ENCODE measurements at places on chromosomes 1 and 21.

GRCh38 chr1:25610822-25611630, 5.6 kb upstream of the MAN1C1 start:
- no peak for DNase-seq

DNA sequence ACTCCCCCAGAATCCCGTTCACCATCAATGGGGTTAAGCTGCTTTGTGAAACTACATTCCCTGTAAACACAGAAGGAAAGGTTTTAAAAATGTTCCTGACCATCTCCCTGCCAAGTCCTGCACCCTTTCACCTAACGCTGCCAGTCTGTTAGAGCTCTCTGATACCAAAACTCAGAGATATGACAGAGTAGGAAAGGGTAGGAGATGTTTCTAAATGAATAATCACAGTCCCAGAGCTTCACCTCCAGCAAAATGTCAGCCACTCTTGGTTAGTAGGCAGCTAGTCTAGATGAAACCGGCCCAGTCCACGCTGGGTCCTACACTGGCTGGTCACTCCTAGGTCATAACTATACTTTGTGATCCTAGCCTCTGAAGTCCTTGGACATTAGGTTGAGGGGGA, 26.7 kb downstream of the SLAMF6 start:
- DNase-seq = no peak

DNA sequence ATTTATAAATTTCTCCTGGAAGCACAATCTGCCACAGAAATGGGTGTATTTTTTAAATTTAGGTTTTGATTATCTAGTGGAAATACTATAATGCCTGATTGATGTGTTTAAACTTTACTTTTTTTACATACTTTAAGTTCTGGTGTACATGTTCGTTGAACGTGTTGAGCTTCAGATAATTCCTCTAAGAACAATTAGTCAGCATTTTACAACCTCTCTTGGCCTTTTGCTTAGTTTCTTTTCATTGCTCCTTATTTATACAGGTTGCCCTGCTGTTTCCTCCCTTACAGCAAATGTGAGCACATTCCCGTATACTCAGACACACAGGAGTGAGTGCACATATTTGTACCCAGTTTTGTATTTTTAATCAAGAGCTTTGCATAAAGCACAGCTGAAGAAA, 1038.9 kb downstream of the BRINP3 start:
- no peak for DNase-seq

GRCh38 chr1:84370831-84371394, 27.4 kb upstream of the DNASE2B start:
- DNase-seq = peak; percentile 73

DNA sequence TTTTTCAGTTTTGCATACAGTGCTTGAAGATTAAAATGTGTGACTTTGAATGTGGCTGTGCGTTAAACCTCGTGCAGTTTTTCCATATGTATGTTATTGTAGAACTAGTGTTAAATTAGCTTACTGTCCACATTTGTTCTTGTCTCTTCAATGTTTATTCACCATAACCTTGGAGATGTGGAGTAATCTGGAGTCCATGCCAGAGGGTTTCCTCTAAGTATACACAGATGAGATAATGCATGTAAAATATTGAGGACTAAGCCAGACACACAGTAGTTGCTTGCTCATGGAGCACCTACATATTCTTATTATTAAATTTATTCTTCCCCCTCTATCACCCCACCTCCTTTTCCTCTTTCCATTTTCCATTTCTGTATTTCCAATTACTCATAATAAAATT, 7.7 kb upstream of the GIPC2 start:
- DNase-seq = peak; percentile 10

DNA sequence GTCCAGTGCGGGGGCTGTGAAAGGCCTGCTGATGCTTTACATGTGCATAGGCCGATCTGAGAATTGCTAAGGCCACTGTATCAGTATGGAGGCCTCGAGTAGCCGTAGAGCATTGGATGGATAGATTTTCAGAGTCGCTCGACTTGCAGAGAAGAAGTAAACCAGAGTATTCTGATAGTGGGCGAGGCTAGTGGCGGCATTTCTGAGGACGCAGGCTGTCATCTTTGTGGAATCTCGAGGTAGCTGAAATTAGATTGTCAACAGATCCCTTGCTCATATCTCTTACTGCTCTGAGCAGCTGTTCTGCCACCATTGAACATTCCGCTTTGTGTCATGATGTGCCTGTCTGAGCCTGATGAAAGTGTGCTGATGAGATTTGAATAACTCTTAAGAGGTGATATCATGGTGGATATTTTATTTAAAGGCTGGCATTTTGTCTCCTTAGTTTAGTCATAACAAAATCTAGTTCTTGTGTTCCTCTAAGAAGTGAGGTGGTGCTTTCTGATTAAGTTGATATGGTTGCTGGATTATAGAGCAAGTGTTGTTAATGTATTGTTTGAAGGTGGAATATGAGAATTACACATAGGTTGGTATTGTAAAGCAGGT, 1.5 kb downstream of the KIF1B start:
- DNase-seq = peak; percentile 64

GRCh38 chr1:30273021-30273325, 450.4 kb downstream of the MATN1 start:
- no peak for DNase-seq

- DNase-seq = peak; percentile 14
Observed at GRCh38 chr1:205199090-205199930, 12.2 kb downstream of the DSTYK start.

DNA sequence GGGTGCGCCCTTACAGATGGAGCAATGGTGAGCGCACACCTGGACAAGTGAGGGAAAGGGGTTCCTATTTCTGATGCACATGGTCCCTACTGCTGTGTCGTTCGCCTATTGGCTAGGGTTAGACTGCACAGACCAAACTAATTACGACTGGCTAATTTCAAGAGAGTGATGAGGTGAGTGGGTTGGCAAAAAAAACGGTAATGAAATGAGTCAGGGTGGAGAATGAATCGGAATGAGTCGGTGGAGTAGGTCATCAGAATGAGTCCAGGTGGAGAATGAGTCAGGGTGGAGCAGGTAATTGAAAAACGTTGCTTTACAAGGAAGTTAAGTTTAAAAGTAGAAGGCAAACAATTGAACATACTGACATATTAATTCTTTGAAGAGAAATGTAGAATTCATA, 79.8 kb downstream of the WDR4 start:
- DNase-seq = no peak

DNA sequence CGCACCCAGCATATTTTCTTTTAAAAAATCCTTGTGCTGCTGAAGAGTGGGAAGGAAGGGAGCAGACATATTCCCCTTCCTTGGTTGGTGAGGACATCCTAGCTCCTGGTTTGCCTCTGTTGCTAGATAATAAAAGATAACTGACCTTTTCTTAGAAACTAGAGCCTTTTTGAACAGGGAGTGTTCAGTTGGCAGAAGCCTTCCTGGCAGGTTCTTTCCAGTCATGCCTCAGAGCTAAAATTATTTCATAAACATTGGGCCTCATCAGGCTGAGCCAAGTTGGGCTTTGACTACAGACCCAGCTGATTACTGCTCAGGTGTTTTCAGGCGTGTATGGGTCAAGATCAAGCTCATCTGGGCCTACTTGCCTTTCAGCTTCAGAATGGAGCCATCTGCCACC, 22.7 kb upstream of the SH3BGRL3 start:
- DNase-seq = no peak

- no peak for DNase-seq
Observed at GRCh38 chr21:45516071-45516670, 26.1 kb downstream of the SLC19A1 start.

DNA sequence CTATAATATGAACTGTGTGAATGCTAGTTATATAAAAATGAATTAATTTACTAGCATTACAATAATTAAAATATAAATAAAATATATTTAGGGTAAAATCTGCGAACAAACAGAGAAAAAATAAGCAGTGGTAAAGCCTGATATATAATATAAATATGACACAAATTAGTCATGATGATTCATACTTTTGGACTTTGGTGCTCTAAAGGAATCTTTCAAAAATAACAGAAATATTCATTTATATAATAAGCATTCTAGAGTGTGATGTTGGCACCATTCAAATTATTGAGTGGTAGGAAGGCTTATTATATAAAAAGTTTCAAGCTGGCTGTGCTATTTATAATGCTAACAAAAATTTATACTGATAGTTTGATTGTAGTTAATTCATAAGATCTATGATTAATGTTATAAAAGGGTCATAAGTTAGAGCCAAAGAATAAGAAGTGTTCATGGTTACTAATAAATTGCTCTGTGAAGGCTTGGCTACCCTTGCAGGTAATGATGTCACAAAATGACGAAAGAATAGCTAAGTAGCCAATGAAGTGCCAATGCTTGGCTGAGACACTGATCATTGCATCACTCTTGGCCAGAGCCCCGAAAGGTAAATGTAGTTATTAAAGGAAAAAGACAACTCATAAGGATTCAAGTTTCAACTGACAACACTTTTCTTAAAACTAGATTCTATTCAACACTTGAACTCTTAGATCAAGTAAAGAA, 108.7 kb downstream of the USH2A start:
- DNase-seq = peak; percentile 21

DNA sequence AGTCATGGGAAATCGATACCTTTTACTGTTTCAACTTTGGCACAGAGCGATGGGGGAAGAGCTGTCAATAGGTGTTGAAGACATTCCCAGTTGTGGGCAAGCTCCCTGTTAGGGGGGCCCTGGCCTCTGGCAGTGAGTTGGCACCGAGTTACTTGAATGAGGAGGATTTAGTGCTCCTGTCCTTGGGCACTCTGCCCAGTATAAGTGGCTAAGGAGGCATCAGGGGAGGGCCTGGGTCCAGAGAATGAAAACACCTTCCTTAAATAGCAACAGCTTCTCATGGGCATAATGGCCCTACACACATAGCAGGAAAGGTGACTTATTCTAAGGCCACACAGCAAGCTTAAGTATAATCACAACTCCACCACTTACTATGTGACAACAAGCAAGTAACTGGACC, 664.4 kb downstream of the PTPRU start:
- DNase-seq = no peak

DNA sequence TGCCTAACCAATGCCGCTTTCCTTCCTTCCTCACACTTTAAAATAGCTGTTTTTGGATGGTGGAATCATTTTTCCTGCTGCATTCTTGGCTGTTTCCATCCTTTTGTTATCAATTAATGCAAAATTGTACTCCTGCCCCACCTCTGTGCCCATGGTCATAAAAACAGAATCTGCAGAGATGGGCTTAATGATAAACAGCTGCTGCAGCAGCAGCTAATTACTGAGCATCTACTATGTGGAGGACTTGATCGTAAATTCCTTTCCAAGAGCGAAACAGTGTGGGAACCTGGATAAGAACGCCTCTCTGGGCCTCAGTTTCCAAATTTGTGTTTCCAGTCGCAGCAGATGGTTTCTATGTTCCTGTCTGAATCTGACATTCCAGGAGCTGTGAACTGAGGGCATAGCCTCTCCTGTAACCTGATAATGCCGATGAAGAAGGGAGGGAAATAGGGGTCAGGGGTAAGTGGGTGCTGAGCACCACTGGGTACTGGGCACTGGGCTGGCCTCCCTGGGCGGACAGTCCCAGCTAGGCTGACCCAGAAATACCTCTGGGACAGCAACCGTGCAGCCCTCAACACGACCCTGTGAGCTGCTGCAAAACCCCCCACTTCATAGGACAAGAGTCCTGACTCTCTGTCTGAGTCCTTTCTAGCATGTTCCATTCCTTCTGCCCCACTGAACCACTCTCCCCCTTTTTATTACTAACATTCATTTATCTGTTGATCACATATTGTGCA, 121.7 kb downstream of the DMRTB1 start:
- no peak for DNase-seq

DNA sequence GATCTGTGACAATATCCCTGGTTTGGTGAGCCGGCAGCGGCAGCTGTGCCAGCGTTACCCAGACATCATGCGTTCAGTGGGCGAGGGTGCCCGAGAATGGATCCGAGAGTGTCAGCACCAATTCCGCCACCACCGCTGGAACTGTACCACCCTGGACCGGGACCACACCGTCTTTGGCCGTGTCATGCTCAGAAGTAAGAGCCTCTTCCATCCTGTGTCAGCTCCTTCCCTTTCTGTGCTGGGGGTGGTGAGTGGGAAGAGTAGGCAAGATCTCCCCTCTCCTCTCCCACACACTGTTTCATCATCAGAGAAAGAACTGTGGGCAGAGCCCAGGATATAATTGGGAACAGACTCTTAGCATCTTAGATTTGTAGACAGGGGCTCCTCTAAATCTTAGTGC, 6.1 kb downstream of the WNT2B start:
- no peak for DNase-seq

GRCh38 chr1:70707214-70707613, 296.1 kb downstream of the CTH start:
- no peak for DNase-seq

GRCh38 chr1:38297246-38297645, 250.7 kb upstream of the POU3F1 start:
- DNase-seq = no peak

- DNase-seq = no peak
Observed at GRCh38 chr1:242100921-242101320, 102.0 kb upstream of the MAP1LC3C start.

- DNase-seq = no peak
Observed at GRCh38 chr1:14111121-14111520, 411.1 kb downstream of the PRDM2 start.

GRCh38 chr1:108041360-108042142, 76.6 kb upstream of the VAV3 start:
- DNase-seq = no peak

DNA sequence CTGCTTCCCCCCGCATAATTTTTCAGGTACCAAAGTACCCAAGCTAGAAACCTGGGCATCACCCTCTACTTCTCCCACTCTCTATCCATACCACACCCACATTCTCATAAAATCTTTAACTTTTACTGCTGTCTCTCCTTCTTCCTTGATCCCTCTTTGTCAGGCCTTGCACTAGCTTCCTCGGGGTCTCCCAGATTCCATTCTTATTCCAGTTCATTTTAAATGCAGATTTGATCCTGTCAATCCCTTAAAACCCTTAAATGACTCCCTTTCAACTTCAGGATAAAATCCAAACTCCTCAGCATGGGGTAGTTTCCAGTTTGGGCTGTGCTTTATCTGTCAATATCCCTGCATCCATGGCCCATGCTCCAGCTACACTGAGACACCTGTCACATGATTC, 343.5 kb downstream of the PBX1 start:
- no peak for DNase-seq

DNA sequence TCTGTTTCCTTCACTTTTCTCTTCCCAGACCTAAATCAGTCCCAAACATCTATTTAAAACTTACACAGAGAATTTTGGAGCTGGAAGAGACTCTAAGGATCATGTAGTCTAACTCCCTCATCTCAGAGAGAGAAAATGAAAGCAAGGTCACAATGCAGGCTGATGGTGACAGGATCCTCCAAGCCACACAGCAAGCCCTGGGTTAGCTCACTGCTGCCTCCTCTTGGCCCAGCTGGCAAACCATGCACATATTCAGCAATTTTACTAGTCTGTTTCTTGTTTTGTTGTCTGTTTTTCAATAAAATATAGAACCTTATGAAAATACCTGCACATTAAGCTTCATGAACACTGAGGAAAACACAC, 27.7 kb upstream of the LY9 start:
- no peak for DNase-seq

GRCh38 chr1:153795934-153796785, 21.0 kb downstream of the SLC27A3 start:
- no peak for DNase-seq

DNA sequence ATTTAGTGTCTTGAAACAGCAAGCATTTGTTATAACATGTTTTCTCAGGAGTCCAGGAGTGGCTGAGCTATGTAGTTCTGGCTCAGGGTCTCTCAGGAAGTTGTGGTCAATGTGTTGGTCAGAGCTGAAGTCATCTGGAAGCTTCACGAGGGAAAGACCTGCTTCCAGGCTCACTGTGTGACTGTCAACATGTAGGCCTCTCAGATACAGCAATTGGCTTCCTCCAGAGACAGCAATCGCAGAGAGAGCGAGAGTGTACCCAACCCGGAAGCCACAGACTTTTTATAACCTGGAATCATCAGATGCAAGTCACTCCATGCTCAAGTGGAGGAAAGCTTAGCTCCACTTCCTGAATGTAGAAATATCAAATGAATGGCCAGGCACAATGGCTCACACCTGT, 40.9 kb downstream of the TNFRSF9 start:
- no peak for DNase-seq

Data from fibroblast of skin of right biceps (primary cell).